Stimulated activated CD8-positive, alpha-beta memory T cell treated with anti-CD3 and anti-CD28 coated beads, Interleukin-4, amount 100 ng/mL, for 1 hour (primary cell): ENCODE measurements at places on chromosomes 4 and X.

- no peak for DNase-seq
Observed at GRCh38 chrX:38473701-38474100, 87.6 kb upstream of the TSPAN7 start.

DNA sequence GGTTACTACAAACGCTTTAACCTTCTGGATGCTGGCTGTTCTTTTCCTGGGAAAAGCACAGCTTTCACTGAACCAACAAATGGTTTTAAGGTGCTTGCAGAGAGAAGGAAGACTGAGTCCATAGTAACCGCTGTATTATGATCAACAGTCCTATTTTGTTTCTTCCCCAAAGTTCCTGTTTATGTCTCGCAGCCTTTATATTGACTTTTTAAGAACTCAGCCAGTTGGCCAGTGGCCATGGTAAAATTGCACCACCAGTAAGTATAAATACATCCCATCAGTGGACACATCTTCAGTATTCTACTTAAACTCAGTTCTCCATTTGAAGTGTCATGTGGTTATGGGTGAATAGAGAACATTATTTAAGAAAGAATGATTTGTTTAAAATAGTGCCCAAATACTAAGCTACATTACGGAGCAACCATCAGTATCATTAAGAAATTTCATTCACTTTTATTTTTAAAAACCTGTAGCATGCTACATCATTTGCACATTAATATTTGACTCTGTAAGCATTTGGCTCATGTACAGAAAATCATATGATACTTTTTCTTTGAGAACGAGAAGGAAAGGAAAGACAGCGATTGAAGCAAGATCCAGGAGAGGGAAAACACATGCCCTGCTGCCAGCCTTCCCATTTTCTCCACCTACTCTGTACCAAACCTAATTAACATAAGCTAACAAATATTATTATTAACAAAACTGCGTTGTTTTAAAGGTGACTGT lies 287.0 kb downstream of the ARHGAP24 start:
- no peak for DNase-seq

DNA sequence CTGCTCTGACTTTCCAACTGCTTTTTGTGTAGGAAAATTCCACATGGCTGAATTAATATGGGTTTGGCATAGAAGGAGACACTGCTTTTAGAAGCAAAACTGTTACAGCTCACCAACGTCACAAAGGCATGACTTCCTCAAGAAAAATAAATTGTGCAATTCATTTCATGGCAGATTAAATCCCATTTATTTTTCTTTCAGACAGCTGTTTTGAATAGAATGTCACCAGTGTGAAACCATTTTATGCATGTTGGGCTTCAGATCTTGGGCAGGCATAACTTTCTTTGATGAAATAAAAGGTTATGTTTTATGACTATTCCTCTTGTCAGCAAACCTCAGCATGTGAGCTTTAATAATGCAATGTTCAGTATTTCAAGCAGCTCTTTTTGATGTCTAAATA lies 542.8 kb downstream of the GALNTL6 start:
- no peak for DNase-seq

GRCh38 chr4:6633091-6633906 lies 7.2 kb upstream of the MRFAP1 start:
- no peak for DNase-seq

DNA sequence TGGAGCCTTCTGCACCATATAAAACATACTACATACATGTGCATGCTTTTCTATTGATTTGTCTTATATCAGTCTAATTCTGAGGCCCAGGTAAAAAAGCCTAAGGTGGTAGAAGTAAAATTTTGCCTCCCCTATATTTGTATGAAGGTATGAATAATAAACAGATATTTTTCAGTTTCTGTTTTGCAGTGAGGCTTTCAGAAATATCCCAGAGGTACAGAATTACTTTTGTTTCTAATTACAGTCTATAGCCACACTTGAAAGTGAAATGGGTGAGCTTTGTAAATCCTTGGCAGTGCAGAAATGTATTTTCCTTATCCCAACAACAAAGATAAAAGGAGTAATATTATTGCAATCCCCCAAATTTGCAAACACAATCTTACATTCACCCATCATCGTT lies 59.5 kb downstream of the DDX60 start:
- no peak for DNase-seq

DNA sequence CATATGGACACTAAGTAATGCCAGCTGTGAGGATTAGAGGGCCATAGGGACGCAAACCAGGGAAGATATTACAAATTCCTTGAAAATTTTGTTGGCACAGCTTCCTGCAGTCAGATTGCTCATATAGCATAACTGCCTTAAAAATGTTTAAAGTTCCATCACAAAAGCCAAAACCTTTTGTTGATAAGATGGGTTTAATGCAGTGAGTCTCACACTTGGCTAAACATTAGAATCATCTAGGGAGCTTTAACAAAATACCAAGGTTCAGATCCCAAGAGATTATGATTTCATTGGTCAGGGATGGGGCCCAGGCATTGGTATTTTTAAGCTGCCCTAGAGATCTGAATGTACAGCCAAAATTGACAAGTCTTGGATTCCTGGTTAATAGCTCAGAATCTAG lies 376.5 kb upstream of the MAD2L1 start:
- no peak for DNase-seq

- DNase-seq = no peak
Observed at GRCh38 chr4:136371231-136371630, 1161.1 kb downstream of the PCDH18 start.

DNA sequence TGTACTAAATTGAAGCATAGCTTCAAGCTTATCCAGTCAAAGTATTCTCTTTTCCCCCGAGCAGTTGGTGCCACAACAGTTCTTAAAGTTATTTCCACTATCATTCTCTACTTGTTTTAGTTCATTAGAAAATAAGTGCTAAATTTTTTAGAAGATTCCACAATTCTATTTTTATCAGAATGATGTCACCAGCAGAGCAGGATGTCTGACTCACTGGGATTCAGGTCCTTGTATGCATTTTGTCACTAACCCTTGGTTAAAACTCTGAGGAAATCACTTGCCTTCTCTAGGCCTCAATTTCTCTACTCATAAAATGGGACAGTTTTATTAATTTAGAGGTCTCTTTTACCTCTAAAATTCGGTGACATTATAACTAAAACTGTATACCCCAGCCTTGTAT lies 3.4 kb downstream of the DDX53 start:
- no peak for DNase-seq

DNA sequence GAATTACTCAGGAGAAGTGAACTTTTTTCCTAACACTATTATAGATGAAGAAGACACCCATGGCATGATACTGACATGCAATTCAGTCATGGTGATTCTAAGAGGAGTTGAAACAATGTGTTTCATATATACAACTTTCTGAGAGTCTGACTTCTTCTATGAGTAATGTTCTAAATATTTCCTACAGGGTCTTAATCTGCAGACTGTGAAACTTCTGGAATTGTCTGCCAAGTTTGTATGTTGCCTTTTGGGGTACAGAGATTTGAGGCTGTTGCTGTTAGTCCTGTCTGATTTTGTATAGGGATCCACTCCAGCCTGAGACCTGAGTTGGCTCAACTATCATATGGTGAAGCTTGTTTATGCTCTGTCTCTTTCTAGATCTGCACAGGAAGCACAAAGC lies 160.6 kb upstream of the GATB start:
- DNase-seq = no peak

- no peak for DNase-seq
Observed at GRCh38 chr4:36917413-36917812, 327.1 kb upstream of the NWD2 start.
